ENCODE measurements at places on chromosomes 1 and 21.

DNA sequence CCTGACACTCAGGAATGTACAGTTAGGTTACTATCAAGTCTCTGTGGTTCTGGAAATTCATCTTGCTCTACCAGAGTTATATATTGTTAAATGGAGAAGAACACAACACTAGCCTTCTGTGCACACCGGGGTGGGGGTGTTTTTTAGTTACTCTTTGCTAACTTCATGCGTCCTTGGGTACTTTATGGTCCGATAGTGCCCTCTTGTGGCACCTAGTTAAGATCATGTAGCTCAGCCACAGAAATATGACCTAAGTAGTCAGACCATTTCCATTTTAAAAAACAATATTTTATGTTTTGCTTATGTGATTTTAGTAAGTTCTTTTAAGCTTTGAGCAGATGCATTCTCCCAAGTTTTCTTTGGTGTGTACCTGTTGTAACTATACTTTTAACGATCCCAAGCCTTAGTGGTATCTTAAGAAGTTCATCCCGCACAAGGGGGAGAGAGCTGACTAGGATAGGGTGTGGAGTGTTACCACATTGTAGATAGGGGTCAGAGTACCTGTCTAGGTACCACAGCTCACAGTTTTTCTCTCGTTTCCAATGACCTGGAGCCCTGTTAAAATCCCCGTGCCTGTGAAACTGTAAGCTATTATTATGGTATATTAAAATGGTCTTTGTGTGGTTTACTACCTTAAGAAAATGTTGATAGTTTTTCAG, 20.6 kb upstream of the SH3D21 start:
- DNase-seq = peak; percentile 77

DNA sequence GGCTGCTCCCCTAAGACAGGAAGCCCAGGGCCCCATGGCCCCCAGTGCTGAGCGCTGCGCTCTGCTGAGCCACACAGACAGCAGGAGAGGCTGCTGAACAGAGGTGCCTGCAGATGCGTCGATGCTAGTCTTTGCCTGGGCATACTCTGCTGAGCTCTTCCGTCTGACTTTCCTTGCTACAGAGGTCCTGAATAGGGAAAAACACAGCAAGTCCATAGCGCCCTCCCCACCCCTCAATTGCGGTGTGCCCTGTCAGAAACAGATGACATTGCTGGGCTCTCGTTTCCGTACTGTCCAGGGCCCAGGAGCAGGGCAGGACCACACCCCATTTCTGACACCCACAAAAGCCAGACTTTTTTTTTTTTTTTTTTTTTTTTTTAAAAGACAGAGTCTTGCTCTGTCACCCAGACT, 252.5 kb downstream of the SDCCAG8 start:
- DNase-seq = no peak

GRCh38 chr1:16189003-16189402, 23.4 kb downstream of the ARHGEF19 start:
- no peak for DNase-seq

DNA sequence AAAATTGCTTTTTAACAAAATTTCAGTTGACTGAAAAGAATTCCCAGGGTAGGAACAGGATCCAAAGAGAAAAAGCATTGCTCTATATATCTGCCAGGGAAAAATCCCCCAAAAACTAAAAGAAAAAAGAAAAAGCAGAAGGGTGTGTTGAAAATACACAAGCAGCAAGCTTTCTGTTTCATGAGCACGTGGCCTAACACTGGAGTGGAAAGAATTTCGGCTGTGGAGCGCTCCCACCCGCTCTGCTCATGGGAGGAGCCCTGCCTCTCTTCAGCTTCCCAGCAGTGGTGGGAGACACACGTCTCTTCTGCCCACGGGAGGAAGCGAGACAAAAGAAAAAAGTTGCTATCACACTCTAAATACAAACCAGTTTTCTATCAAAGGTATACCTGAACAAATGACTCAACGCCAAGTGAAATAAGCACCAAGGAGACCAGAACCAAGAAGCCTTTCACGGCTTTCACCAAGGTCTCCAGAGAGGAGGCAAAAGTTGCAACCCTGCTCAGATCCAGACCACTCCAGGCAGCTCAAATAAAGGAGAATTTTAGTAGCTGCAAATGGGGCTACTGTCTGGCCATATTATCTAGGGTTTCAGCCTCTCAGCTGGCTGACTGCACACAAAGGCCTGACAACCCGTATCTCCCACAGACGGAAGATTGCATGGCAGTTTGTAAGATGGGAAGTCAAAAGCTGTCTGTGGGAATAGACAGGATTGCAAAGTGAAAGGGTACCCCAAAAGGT, 29.5 kb upstream of the ZNF496 start:
- DNase-seq = no peak

- no peak for DNase-seq
Observed at GRCh38 chr1:34697818-34698217, 57.0 kb upstream of the GJB5 start.

- no peak for DNase-seq
Observed at GRCh38 chr1:184811439-184812111, 56.9 kb upstream of the EDEM3 start.

DNA sequence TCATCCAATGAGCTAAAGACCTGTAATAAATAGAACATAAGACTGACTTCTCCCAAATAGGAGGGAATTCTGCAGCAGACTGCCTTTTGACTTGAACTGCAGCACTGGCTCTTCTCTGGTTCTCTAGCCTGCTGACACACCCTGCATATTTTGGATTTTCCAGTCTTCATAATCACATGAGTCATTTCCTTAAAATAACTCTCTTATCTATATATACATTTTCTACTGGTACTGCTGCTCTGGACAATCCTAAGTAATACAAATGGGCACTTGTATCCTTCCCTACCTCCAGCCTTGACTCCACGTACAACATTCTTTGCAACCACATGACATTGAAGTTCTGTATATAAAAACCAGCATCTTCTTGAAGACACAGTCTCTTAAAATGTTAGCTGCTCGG, 429.4 kb upstream of the TMPRSS15 start:
- no peak for DNase-seq

DNA sequence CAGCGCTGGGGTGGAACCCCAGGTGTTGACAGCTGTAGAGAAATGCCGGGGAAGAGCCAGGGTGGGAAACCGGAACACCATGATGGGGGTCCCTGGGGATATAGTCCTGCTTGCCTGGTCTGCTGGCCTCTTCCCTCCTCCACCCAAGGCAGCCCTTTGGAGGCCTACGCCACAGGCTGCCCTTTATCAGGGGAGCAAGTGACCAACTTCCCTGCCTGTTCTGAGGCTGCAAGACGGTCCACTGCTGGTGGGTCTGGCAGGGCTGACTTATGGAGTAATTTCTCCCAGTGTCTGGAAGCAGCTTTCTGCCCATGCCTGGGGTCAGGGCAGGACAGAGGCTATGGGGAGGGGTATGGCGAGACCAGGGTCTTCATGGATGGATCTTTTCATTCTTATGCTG, 50.8 kb upstream of the EDN2 start:
- DNase-seq = no peak

- no peak for DNase-seq
Observed at GRCh38 chr1:96387785-96388184, 333.8 kb upstream of the PTBP2 start.

DNA sequence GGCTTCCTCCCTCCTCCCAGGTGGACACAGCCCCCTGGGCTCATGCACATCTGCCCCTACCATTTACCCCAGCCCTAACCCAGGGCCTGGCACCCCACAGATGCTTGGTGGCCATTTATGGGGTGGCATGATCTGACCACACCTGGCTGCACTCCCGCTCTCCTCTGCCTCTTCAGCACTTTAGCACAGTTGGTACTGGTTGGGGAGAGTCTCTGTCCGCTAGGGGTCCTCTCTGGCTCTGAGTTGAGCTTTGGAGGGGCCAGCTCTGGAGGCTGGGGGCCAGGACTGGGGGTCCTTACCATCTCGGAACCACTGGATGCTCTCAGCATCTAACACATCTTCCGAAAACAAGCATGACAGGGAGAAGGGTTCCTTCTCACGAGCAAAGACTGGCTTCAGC, 17.4 kb downstream of the MYOM3 start:
- no peak for DNase-seq

DNA sequence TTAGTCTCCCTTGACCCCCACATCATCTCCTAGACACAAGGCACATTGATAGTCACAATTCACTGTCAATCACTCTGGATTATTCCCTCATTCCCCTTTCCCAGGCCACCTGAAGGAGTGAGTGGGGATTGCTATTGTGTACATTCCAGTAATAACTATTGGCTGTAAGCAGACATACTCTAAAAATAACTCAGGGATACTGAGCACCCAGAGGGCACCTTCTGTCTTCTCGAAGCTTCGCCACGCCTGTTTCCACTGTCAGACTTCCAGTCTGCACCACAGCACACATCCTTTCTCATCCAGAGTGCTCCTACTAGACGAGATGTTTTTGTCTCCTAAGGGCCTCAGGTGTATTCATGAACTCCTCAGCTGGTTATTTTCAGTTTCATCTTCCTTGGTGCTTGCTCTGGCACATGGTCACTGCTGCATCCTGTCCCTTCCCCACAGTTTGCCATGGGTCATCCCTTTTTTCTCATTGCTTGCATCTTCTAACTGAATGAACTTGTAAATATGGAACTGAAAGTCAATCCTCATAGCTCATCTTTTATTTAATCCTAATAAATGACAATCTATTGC, 848 bp upstream of the APOBEC4 start:
- no peak for DNase-seq

GRCh38 chr1:113732802-113733201, 26.5 kb downstream of the PHTF1 start:
- no peak for DNase-seq

DNA sequence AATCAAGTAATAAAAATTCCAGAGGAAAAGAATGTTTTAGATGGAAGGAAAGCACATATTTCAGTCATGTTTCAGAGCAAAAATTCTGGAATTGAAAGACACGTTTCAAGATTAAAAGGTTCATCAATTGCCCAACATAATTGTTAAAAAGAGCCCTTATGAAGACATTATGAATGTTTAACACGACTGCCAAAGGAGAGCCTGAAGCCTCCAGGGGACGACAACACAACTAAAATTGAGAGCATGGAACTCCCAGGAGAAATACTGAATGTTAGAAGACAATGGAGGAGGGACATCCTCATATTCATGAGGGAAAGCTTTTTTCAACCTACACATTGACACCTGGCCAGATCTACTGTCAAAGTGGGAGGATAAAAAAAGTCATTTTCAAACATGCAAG, 16.0 kb downstream of the OR2T11 start:
- peak; percentile 47 for DNase-seq

DNA sequence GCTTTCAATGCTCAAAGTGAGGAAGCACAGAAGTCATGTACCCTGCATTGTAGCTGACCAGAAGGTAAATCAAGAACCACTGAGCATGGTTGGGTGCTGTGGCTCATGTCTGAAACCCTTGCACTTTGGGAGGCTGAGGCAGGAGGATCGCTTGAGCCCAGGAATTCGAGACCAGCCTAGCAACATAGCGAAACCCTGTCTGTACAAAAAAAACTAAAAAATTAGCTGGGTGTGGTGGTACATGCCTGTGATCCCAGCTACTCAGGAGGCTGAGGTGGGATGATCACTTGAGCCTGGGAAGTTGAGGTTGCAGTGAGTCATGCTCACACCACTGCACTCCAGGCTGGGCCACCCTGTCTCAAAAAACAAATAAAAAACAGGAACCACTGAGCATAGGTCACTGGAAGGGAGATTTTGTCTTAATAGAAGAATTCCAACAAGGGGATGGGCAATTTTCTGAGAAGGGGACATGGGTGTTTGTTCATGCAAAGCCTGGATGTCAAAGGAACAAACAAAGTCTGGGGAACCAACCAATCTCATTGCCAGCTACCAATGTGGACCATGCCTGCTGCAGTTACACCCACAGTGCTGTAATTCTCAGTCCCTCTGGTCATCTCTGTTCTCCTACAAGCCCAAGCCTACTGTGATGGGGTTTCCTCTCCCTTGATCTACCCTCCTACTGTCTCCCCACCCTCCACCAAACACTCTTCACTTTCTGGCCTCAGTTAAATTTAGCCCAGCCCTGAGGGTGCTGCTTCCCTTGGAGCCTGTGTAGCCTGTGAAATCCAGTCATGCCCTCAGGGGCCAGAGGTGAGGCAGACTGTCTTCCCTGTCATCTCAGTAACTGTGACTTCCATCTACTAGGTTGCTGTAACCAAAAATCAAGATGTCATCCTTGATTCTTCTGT, 47.9 kb downstream of the ELF3 start:
- DNase-seq = no peak

GRCh38 chr1:228723287-228723686, 12.0 kb upstream of the RHOU start:
- DNase-seq = no peak

GRCh38 chr1:25771221-25772114, 28.5 kb upstream of the SELENON start:
- peak; percentile 84 for DNase-seq

DNA sequence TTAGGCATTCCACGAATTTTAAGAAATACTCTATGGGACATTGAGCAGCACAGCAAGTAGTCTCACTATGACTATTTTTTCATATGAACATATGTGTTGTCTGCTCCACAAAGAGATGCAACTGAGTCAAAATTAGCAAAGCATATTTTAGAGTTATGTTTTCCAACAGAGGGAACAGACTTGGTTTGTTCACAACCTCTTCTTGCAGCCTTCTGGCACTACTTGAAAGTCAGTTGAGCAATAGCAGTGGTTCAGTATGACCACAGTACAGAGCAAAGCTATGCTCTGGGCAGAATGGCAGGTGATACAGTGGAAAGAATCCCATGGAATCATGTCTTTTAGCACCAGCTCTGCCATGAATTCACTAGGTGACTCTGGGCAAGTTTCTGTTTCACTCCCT, 5.2 kb downstream of the CCN1 start:
- no peak for DNase-seq

DNA sequence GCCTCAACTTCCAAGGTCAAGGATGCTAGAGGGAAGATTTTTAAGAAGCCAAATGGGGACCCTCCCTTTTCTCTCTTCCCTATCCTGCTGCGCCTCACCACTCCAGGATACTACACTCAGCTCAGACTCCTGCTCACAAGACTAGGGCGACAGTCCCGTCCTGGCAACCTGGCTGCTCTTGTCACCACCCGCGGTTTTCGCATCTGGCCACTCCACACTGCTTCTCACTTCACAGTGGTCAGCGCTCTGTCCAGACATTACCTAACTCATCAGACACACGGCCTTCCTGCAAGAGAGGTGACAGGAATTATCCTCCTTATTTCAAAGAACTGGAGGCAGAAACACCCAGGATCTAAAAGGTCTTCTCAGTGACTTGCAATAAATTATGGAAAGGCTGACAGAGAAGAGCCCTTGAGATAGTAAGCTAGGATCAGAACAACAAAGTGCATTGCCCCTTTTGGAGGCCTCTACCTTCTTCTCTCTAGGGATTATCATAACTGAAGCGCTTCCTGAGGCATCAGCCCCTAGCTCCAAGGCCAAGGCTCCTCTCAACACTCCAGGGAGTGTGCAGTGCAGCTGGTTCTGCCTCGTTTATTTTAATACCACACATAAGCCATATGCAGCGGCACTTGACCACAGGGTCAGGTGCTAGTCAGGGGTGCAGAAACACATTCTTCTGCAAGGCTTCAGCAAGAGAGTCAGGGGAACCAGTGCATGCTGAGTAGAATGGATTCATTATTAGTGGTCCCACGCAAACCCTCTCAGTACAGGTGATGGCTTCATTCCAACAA, 41.9 kb downstream of the ASTN1 start:
- DNase-seq = no peak

- no peak for DNase-seq
Observed at GRCh38 chr1:41806472-41807155, 112.1 kb downstream of the HIVEP3 start.
